ENCODE measurements at places on chromosomes 7 and 10.

DNA sequence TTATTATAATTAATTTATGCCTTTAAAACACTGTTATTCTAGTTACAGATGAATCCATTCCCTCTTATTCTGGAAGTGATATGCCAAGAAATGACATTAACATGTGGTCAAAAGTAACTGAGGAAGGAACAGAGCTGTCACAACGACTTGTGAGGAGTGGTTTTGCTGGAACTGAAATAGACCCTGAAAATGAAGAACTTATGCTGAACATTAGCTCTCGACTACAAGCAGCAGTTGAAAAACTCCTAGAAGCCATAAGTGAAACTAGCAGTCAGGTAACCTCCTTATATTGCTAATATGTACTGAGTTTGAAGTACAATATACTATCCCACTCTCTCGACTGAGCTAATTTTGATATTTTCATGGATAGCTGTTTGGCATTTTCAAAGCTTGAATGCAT lies 81.6 kb downstream of the CYP51A1 start:
- no peak for DNase-seq

DNA sequence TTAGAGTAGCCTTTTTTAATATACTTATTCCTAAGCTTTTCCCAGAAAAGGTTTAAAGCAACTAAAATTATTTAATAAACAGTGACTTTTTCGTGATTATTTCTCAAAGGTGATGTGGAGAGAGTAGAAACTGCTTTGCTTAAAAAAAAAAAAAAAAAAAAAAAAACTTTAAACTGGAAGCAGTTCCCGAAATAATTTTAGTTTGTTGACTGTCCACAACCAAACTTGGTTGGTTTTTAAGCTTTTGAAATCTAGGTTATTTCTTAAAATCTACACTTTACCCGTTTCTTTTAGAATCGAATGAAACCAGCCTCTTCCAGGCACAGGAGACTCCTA lies 7.3 kb downstream of the SKAP2 start:
- no peak for DNase-seq

DNA sequence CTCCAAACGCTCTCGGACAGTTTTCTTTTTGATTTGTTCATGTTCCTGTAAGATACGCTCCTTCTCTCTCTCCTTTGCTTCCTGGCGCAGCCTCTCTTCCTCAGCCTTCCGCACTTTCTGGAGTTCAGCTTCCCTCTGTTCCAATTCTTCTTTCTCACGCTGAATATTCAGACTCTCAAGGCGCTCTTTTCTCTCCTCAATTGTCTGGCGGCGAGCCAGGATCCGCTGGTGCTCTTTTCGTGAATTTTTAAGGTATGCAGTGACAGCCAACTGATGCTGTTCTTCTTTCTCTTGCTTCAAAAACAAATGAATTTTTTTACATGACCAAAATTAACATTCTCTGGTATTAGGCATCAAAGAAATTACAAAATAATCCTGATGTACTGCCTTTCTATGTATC lies 22.6 kb downstream of the EIF3A start:
- no peak for DNase-seq

GRCh38 chr7:36860681-36861080 lies 136.4 kb upstream of the AOAH start:
- no peak for DNase-seq

DNA sequence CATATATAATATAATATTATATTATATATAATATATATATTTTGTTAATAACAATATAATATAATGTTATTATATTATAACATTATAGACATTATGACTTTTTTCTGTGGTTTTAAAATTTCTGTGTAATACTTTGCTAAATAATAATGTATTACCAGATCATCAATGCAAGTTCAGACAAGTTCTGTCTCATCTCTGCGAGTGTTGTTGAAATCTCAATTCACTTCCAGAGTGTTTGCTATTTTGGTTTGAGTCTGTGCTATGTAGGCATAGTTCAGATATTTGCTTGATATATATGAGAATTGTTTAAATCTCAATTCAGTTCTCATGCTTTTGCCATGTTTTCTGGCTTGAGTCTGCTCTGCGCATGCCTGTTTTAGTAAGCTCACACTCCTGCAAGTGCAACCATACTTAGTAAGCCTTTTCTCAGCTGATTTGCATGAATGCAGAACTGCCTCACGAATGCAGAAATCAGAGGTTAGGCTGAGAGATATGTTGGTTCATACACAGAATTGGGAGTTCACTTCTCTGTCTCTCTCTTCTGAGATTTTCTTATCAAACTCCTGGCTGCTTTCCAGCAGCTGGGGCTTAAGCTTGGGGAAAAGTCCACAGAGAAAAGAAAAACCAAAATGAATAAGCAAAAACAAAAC lies 830.2 kb upstream of the SORCS1 start:
- DNase-seq: no peak

GRCh38 chr7:96202102-96202501 lies 119.8 kb downstream of the SLC25A13 start:
- no peak for DNase-seq

- DNase-seq: no peak
Observed at GRCh38 chr10:19931894-19932590, 115.8 kb downstream of the PLXDC2 start.

DNA sequence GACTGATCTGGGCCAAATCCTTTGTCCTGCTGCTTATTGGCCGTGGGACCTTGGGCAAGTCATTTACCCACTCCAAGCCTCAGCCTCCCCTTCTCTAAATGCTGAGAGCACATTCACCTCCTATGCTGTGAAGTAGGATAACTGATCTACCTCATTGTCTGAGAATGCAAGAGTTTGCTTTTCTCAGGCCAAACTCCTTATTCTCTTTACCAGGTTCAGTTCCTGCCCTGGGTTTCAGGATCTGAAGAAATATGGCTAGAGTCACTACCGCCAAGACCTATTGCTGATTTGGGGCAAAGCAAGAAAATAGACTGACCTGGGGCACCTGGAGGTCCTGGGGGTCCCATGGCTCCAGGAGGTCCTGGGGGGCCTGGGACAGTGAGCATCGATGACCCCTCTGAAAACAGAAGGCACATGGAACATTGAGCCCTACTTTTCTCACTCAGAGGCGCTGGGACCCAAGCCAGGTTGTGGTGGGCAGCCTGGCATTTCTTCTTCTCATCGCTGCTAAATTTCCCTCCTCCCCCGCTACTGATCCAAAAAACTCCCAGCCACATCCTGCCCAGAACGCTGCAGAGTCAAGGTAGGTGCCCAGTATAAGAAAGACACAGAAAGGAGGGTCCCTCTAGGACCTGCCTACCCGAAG lies 42.4 kb downstream of the COL17A1 start:
- DNase-seq: no peak

GRCh38 chr7:106568680-106569499 lies 92.1 kb downstream of the CCDC71L start:
- peak; percentile 53 for DNase-seq

DNA sequence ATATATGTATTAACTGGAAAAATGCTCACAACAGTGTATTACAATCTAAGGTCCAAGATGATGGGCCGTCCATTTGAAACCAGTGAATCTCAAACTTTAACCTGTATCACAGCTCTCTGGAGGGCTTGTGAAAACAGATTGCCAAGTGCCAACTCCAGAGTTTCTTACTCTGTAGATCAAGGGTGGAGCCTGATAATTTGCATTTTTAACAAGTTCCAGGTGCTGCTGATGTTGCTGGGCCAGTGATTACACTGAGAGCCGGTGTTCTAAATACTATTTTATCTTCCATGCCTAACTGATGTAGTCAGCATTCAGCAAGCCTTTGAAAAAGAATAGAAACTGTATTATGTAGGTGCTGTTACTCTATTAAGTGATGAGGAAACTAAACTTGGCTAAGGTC lies 269.9 kb upstream of the FERD3L start:
- DNase-seq: no peak

GRCh38 chr10:43206391-43207235 lies 60.3 kb downstream of the RASGEF1A start:
- DNase-seq: no peak

DNA sequence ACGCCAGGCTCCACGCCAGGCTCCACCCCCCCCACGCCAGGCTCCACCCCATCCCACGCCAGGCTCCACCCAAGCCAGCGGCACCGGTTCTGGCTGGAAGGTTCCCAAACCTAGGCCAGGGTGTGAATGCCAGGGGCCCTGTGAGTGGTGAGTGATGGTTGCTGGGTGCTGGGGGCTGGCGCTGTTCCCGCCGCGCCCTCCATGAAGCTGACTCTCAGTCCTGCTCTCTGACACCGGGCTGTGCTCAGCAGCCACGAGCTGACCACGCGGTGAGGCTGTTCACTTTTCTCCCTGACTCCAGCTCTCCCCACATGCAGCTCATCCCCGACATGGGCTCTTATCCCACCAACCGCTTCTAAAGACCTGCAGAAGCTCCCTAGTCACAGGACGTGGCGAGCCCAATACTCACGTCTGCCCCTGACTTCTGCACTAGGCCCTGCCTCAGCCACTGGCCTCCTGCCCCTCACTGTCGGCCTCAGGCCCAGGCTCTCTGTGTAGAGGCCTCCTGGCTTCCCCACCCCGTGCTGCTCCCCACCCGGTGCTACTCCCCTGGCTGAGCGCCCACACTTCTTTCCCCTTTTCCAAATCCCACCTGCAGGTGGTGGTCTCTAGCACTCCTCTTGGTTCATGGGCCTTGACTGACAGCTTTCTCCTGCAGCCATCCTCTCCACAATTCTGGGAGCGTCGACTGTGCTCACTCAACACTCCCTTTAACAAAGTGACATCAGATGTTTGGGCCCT lies 603.0 kb downstream of the PTPRN2 start:
- DNase-seq: no peak

GRCh38 chr10:110772454-110773025 lies 99.2 kb upstream of the PDCD4 start:
- no peak for DNase-seq

DNA sequence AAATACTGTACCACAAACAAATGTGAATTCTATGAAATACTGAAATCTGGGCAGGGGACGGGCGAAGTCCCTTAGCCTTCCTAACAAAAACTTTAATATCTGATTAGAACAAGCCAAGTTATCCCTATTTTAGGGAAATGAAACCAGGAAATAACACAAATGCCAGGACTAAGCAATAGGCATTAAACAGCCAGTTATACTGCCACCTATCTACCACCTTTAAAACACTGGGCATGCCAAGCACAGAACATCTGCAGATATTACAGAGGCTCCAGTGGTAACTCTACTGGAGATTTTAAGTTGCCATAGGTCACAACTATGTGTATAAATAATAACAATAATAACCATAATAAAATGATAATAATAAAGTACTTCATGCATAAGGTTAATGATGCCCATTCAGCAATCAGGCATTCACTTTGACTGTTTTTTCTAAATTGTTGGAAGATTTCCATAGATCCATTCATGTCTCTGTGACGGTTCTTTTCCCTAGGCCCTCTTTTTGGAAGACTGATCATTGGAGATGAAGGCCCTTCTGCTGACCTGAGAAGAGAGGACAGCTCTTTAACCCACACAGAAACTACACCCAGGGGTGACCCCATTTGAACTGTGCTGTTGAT lies 195.7 kb downstream of the CACNA2D1 start:
- no peak for DNase-seq

GRCh38 chr7:28038175-28038797 lies 142.3 kb downstream of the JAZF1 start:
- DNase-seq: no peak

- DNase-seq: no peak
Observed at GRCh38 chr7:126079581-126079980, 1150.0 kb upstream of the POT1 start.

DNA sequence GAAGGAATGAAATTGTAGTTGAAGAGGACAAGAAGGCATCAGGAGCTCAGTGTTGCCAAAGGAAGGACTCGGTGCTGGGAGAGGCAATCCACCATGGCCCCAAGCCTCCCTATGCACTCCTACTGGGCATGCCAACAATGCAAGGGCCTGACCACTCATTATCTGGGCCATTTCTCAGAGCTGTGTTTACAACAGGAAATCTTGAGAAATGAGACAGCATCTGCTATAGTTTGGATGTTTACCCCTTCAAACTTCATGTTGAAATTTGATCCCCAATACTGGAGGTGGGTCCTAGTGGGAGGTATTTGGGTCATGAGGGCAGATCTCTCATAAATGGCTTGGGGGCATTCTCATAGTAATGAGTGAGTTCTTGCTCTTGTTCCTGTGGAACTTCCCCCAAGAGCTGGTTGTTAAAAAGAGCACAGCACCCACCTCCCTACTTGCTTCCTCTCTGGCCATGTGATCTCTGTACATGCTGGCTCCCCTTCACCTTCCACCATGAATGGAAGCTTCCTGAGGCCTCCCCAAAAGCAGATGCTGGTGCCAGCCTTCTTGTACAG lies 50.8 kb upstream of the AOAH start:
- DNase-seq: no peak

DNA sequence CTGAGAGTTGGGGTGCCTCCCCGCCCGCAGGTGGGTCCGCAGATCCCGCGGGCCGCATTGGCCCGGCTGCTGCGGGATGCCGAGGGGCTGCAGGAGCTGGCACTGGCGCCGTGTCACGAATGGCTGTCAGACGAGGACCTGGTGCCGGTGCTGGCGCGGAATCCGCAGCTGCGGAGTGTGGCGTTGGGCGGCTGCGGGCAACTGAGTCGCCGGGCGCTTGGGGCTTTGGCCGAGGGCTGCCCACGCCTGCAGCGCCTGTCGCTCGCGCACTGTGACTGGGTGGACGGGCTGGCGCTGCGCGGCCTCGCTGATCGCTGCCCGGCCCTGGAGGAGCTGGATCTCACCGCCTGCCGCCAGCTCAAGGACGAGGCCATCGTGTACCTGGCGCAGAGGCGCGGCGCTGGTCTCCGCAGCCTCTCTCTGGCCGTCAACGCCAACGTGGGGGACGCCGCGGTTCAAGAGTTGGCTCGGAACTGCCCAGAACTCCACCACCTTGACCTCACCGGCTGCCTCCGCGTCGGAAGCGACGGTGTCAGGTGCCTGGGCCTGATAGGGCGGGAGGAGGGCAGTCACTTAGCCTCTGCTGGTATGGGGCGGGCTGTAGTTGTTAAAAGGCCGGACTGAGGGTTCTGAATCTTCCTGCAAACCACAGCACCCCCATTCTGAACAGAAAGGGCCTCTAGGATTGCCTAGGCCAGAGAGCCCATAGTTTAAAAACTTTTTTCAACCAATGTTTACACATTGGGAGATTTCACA lies 1.3 kb downstream of the FBXL15 start:
- no peak for DNase-seq

DNA sequence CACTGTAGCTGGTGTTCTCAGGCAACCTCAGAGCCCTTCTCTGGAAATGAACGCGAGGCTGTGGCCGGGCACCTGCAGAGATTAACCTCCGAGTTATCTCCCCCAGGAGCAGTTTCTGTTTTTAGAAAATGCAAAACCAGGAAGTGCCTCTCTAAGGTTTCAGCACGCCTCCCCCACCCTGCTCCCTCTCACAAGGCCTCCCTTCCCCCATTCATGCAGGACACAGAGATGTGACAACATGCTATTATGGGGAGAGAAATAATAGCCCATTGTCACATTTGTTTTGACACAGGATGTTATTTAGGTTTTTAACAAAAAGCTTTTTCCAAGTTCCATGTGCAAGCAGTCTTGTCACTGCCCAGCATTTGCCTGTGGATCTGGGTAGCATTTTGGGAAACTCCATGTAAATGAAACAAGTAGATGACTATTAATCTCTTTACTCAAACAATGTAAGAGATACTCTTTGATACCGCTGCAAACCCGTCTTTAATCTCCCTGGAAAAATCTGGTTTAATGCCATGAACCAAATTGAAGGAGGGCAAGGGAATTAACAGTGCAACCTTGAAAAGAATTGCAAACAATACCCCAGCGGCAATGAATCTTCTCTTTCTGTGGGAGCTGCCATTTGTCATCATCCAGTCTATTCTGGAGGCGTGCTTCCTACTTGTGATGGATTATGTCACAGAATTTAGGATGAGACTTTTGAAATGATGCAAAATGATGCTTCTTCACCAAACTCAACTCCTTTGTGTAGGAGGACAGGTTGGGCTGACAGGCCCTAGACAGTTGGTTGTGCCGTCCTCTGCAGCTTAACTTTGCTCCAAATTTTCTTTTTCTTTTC lies 86.5 kb upstream of the NMT2 start:
- peak; percentile 20 for DNase-seq

Measured in activated CD4-positive, alpha-beta T cell treated with anti-CD3 and anti-CD28 coated beads, Interleukin-2, amount 50 U/mL, for 16 hours (primary cell).